MCF 10A (cell line): ENCODE measurements at places on chromosomes 4 and X. TPM values are rescaled to one million over a fixed set of nuclear protein-coding genes. Genes with fewer than 3 reads are reported as not detected.

DNA sequence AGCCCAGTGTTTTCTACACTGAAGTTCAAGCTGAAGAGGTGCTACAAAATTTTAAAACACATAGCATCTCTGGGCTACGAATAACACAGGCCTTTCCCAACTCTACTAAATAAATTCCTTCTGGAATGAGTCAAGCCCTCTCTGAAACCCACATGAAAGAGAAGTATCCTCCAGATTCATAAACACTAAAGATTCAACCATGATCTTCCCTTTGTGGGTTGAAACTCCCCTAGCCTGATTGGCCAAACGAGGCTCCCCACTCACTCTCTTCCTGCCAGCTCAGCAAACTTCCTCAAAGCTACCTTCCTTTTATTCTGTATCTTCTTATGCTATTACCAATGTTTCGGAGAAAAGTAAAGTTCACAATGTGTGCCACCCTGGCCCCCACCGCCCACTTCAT lies 95.4 kb downstream of the NKX6-1 start:
- peak; percentile 40 for DNase-seq

- DNase-seq, result no peak
Observed at GRCh38 chrX:86141786-86142185, 6.5 kb upstream of the DACH2 start.

GRCh38 chrX:82912382-82912781 lies 595.7 kb upstream of the POU3F4 start:
- DNase-seq, result no peak

GRCh38 chr4:103497692-103498091 lies 222.1 kb downstream of the TACR3 start:
- peak; percentile 16 for DNase-seq

DNA sequence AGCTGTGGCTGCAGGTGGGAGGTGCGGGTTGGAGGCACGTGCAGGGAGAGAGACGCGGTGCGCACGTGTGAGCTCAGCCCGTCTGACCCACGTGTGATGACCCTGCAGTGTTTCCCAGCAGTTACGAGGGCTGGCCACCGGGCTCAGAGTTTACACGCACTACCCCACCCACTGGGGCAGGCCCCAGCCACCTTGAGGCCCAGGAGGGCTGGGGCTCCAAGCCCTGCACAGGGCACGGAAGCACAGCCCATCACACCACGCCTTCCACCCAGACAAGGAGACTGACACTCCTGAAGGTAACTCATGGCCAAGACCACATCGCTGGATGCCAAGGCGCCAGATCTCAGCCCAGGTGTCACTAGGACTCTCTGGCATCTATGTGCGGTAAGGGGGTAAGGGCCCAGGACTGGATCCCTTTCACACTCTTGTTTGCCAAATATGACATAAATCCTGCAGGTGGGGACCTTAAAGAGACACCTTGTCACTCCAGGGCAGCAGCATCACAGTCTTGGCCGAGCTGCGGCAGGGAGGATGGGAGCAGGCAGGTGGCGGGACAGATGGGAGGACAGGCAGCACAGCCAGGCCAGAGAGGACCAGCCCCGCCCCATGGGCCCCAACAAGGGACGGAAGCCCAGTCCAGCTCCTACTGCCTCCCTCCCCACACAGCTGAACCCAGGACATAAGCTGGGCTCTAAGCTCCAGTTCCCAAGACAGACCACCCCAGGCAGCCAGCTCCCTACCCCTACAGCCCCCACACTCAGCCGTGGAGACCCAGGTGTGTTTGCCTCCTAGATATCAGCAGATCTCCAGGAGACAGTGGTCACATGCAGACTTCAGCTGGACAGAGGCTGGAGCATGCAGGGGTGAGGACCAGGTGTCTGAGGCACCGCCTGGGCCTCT lies 56.8 kb downstream of the ZFYVE28 start:
- DNase-seq, result no peak

- no peak for DNase-seq
Observed at GRCh38 chr4:147950841-147951240, 219.0 kb downstream of the ARHGAP10 start.

- DNase-seq, result no peak
Observed at GRCh38 chrX:17679820-17680219, 57.5 kb upstream of the SCML1 start.

DNA sequence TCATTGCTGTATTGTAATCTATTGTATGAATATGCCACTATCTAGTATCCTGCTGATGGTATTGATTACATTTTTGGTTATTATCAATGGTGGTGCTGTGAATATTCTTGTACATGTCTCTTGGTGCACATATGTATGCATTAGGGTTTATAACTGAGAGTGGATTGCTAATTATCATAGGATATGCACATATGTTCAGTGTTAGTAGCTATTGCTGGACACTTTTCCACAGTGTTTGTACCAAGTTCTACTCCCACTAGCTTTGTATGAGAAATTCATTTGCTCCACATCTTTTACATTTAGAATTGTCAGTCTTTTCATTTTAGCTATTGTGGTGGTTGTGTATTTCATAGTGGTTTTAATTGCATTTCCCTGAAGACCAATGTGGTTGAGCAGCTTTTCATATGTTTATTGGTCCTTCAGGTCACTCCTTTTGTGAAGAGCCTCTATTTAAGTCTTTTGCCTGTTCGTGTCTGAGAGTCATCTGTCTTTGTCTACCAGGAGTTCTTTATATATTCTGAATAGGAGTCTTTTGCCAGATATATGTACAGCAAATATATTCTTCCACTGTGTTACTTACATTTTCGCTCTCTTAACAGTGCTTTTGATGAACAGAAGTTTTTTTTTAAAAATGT lies 87.1 kb downstream of the TBC1D19 start:
- DNase-seq, result no peak

GRCh38 chr4:92122911-92123310 lies 180.9 kb upstream of the GRID2 start:
- no peak for DNase-seq

The VCX gene
- not detected in 2 replicates for total RNA-seq

The UTP3 gene
- total RNA-seq, result 45.4 and 47.5 TPM in 2 replicates

The HSFX2 gene
- 0.82 TPM in 1 of 2 replicates, not detected in the other for total RNA-seq

The ASB5 gene
- not detected in 2 replicates for total RNA-seq

The LONRF3 gene
- total RNA-seq, result 1.0 and 1.4 TPM in 2 replicates
